ENCODE measurements at places on chromosomes 3 and 15.

- no peak for DNase-seq
Observed at GRCh38 chr15:53031469-53031868, 241.3 kb upstream of the ONECUT1 start.

- no peak for DNase-seq
Observed at GRCh38 chr3:4806535-4807108, 172.6 kb upstream of the BHLHE40 start.

DNA sequence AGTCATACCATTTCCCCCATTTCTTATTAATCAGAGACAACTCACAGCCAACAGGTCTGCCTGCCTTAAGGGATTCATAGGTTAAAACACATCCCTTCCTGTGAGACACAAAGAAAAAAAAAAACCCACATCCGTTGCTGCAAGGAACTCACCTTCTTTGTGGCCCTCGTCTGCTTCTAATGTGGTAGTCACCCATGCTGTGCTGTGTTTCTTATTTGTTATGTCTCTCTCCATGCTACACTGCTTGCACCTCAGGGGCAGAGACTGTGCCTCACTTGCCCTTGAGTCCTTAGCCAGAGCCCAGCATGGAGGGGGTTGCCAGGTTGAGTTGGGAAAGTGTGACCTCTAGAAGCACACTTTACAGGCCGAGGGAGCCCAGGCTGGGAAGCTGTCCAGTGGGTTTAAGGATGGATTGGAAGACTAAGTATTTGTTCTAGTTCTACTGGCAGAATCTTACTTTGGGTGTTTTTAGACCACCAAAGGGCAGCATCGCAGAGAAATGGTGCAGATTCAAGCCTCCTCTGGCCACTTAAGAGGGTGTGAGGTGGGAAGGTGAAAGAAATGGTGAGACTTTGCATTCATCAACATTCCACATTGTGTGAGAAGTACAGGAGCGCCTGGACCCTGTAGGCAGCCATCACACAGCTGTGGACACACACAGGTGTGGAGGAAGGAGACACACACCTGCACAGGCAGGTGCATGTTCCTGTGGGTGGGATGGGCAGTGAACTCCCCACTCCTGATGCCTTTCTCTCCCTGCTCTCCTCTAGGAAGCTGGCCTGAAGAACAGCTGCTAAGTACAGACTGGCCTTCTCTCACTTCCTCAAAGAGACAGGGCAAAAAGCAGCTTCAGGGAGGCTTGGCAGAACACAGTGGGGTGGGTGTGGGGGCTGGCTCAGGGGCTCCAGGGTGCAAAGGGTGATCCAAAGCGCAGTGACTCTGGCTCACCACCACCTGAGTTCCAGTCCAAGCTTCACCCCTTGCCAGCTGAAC, 48.8 kb downstream of the GLB1 start:
- DNase-seq = peak; percentile 49

DNA sequence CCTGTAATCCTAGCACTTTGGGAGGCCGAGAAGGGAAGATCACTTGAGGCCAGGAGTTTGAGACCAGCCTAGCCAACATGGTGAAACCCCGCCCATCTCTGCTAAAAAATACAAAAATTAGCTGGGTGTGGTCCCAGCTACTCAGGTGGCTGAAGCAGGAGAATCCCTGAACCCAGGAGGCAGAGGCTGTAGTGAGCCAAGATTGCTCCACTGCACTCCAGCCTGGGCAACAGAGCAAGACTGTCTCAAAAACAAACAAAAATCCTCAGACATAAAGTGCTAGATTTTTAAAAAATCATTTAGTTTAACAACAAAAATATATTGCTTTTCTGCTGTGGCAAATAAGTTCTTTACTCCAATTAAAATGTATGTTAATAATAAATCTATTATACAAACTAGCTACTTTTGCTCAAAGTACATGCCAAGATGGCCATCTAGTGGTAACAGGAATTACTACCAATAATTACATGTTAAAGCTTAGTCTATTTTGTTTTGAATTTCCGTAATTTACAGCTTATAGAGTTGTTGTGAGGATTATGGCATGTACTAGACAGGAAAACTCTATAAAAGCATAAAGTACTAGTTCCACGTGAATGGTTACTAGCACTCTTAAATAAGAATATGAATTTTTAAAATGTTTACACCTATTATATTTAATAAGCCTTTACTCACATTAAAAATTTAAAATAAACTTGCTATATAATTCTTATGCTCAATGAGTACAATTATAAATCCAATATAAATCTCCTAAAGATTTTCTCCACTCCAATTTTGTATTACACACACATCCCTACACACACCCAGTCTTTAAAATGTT, 39.0 kb downstream of the GABPB1 start:
- no peak for DNase-seq

DNA sequence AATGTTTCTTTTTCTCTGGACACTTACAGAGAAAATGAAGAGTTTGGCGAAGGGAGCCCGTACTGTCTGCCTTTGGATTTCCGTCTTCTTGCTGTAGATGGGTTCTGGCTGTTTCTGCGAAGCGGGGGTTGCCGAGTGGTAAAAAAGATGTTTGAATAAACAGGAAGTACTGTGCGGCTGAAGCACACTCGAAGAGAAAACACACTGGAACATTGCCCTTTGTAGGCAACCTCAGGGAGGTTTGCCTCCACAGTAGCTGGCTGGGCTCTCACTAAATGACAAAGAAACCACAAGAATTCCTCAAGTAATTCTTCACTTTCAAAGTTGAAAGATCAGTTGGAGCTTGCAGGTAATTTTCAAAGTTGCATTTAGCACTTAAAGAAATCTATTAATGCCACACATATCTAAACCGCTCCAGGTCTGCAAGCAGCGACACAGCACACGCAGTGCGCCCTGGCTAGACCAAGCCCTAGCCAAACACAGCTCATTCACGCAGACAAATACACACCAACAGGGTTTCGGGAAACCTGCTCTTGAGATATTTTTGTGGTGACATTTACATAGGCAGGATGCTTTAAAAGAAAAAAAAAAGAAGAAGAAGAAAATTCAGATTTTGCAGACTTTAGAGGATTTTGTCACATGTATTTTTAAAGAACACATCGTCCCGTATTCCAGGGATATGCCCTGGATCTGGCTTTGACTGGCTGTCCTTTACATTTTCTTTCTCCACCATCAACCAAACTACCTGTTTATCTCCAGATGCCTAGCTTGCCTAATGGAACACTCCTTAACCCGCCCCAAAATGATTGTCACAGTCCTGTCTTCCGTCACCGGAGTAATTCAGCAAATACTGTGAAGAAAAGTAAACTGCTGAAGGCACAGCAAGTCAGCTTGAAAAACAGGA, 452.8 kb downstream of the FOXP1 start:
- peak; percentile 73 for DNase-seq

- DNase-seq = no peak
Observed at GRCh38 chr3:131636266-131636775, 133.6 kb upstream of the MRPL3 start.

GRCh38 chr3:184944241-184944640, 132.3 kb downstream of the VPS8 start:
- no peak for DNase-seq

GRCh38 chr15:58865425-58865880, 68.0 kb downstream of the SLTM start:
- DNase-seq = no peak

DNA sequence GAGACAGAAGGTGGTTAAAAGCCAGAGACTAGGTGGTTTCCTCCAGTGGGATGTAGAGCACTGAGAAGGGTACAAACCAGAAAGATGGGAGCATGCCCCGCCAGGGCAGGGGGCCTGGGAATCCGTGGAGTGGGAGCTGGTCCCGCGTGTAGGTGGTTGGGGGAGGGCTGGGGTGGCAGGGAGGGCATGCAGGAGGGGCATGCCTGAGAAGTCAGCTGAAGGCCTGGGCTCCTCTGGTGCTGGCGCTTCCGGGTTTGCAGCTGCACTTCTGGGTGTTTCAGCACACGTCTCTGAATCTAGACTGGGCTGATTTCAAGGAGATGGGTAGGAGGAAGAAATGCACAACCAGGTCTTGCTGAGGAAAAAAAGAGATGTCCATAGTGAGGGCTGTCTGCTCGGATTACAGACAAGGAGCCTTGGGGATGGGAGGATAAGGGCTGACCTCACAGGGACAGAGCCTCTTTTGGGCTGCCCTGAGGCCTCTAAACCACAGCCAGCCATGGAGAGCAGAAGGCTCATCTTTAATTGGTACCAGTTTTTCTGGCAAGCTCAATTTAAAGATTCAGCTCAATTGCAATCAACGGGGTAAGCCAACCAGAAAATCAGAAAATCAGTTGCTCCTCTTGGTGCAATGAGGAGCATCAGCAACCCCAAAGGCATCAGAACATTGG, 151.9 kb downstream of the FAM43A start:
- no peak for DNase-seq

GRCh38 chr15:92796161-92796611, 103.9 kb upstream of the CHD2 start:
- no peak for DNase-seq

DNA sequence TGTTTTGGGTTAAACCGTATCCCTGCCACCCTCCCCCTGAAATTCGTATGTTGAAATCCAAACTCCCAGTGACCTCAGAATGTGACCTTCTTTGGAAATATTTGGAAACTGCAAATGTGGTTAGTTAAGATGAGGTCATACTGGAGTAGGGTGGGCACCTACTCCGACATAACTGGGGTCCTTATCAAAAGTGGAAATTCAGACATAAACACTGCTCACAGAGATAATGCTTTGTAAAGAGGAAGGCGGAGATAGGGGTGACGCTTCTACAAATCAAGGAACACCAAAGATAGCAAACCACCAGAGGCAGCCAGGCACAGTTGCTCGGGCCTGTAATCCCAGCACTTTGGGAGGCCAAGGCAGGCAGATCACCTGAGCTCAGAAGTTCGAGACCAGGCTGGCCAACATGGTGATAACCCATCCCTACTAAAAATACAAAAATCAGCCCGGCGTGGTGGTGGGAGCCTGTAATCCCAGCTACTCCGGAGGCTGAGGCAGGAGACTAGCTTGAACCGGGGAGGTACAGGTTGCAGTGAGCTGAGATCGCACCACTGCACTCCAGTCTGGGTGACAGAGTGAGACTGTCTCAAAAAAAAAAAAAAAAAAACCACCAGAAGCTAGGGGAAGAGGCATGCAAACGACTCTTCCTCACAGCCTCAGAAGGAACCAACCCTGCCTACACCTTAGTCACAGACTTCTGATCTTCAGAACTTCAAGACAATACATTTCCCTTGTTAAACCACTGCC, 51.1 kb upstream of the CHD2 start:
- peak; percentile 36 for DNase-seq

GRCh38 chr15:74422652-74423430, 10.9 kb downstream of the SEMA7A start:
- no peak for DNase-seq

- no peak for DNase-seq
Observed at GRCh38 chr15:100877551-100877950, 2.1 kb upstream of the ALDH1A3 start.

- DNase-seq = no peak
Observed at GRCh38 chr15:75352186-75353080, 5.6 kb downstream of the NEIL1 start.

GRCh38 chr3:31699309-31699953, 166.7 kb downstream of the STT3B start:
- DNase-seq = no peak

GRCh38 chr3:192684151-192684550, 43.2 kb downstream of the FGF12 start:
- no peak for DNase-seq

DNA sequence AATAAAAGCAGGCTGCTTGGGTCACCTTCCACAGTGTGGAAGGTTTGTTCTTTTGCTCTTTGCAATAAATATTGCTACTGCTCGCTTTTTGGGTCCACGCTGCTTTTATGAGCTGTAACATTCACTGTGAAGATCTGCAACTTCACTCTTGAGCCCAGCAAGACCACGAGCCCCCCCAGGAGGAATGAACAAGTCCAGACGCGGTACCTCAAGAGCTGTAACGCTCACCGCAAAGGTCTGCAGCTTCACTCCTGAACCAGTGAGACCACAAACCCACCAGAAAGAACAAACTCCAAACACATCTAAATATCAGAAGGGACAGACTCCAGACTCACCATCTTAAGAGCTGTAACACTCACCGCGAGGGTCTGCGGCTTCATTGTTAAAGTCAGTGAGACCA, 47.5 kb upstream of the CCR4 start:
- no peak for DNase-seq

DNA sequence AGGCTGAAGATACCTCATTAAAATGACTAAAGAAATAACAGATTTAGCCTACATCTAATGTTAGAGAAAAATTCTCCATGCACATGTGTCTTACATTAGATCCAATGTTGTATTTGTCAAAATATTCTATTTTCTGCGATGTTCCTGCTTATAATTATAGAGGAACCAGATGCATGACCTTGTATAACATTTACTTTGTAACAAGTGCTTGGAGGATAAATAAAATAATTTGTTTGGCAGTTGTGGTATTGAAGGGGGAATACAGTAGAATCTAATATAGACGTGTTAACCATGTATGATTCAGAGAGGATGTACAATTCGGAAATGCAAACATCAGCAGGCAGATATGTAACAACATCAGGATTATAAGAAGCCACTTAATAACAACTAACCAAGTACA, 922.2 kb downstream of the TUSC7 start:
- no peak for DNase-seq

DNA sequence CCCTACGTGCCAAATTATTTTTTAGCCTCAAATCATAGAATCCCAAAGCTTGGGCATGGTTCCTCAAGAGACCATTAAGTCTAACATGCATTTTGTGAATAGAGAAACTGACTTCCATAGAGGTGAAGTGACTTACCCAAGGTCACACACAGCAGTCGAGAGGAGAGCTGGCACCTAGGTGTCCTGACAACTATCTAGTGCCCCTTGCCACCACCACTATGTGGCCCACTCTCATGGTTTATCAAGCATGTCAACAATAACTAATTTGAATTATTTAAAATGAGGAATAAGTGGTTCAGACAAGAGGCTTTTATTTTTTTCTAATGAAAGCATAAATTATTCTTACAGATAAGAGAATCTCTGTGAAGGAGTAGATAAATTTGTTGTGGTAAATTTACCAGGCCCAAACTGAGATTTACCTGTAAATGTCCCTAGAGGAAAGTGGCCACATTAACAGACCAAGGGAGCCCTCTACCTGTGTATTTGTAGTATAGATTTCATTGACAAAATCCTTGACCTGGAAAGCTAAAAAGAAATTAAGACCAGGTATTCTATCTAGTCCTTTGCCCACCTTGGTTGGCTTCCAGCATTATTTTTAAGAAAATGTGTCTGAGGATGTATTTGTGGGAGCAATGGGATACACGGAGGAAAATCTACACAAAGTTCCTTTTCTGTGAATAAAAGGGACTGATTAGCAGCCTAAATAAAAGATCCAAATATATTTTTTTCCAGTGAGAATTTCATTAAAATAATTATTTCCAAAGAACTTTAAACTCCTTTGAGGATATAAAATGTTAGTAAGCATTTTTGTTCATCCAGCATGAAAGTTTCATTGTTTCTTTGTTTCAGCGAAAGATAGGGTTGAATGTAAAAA, 49.1 kb downstream of the IQCH start:
- no peak for DNase-seq

- no peak for DNase-seq
Observed at GRCh38 chr15:66001042-66001441, 131.8 kb downstream of the RAB11A start.

All from stimulated activated CD4-positive, alpha-beta T cell treated with anti-CD3 and anti-CD28 coated beads, Interleukin-15, amount 100 ng/mL, for 24 hours (primary cell).